ENCODE measurements at places on chromosomes 6 and 20. TPM values are rescaled to one million over a fixed set of nuclear protein-coding genes. Genes with fewer than 3 reads are reported as not detected.

The ABHD16A gene
- 13.2 TPM for total RNA-seq

The PNPLA1 gene
- not detected for total RNA-seq

The OR2B6 gene
- total RNA-seq: not detected

The HCK gene
- 0.06 TPM for total RNA-seq

The PEX7 gene
- total RNA-seq: 5.5 TPM

The PTK6 gene
- total RNA-seq: 2.0 TPM

The DCBLD1 gene
- 26.2 TPM for total RNA-seq

The KCNG1 gene
- 52.5 TPM for total RNA-seq

The PCMT1 gene
- total RNA-seq: 87.7 TPM

The BCAS1 gene
- total RNA-seq: 0.69 TPM

The SPEF1 gene
- total RNA-seq: 1.4 TPM

The CPNE5 gene
- total RNA-seq: 0.10 TPM

The SPINT4 gene
- total RNA-seq: not detected

The ENPP5 gene
- total RNA-seq: not detected

The LY6G5B gene
- 2.7 TPM for total RNA-seq

The LPA gene
- 0.21 TPM for total RNA-seq

The NR2E1 gene
- 0.07 TPM for total RNA-seq

The ECHDC1 gene
- total RNA-seq: 38.4 TPM

The FUT9 gene
- total RNA-seq: not detected

The RAD21L1 gene
- not detected for total RNA-seq

The SIRPG gene
- total RNA-seq: not detected

The SSTR4 gene
- total RNA-seq: 0.43 TPM

The POFUT1 gene
- 36.8 TPM for total RNA-seq

The FAM184A gene
- total RNA-seq: not detected
